ENCODE measurements at places on chromosomes 11 and 22.

DNA sequence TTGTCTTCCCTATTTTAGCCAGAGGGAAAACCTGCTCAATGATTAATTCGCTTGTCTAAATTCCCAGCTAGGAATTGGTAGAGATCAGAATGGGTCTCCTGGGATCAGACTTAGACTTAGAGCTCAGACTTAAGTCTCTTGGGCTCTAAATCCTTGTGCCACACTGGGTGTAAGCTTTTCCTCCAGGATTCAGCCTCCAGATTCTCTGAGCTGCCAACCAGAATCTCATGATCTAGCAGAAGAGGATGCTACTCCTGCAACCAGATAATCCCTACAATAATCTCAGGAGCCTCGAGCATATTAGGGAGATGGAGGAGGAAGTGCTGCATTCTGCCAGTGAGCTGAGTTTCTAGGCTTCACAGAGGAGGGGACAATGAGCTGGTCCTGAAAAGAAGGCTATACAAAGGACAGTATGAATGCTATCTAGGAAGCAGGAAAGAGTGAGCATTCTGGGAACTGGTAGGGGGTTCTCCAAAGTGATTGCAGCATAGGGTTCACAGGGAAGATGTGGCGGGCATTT, 211.6 kb upstream of the SESN3 start:
- no peak for DNase-seq

DNA sequence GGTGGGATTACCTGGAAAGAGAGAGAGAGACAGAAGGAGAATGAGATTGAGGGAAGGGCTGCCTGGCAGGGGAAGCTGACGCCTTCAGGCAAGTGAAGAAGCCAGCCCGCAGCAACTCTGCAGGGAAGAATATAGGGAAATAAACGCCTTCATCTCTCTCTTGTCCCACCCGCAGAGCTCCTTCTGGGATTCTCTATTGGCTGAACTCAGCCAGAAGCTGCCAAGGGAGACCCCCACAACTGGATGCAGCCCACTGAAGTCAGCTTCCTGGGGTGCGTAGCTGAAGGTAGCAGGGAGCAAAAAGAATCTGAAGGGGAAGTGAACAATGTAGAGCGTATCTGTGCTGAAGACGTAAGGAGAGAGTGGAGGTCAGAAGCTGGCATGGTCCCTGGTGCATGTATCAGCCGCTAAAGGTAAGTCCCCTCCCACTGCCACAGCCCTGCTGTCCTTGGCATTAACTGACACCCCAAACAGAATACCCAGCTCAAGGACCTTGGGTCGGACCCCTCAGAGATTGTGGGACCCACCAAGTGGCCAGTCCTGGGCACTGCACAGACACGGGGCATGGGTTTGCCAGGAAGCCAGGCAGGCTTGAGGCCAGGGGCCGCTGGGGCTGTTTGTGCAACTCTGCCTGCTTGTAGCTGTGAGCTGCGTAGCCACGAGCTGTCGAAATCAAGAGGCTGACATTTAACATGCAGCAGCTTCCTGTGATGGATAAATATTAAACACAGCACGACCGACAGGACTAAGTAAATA, 469.9 kb downstream of the MN1 start:
- DNase-seq: peak; percentile 44

DNA sequence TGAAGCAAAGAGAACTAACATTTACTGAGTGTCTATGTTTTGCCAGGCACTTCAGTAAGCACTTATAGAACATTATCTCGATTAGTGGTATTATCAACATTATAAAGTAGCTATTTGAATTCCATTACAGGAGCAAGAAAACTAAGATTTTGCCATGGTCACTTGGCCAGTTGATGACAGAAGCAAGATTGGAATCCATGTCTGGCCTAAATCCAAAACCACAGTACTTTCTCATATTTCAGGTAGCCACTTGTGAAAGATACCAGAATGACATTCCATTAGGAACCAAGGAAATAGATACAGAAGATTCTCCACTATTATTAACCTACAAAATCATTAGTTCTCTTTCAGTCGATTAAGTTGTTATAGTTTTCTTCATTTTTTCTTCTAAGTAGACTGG, 691.0 kb upstream of the API5 start:
- DNase-seq: no peak

- peak; percentile 35 for DNase-seq
Observed at GRCh38 chr11:14500181-14500651, 605 bp upstream of the COPB1 start.

DNA sequence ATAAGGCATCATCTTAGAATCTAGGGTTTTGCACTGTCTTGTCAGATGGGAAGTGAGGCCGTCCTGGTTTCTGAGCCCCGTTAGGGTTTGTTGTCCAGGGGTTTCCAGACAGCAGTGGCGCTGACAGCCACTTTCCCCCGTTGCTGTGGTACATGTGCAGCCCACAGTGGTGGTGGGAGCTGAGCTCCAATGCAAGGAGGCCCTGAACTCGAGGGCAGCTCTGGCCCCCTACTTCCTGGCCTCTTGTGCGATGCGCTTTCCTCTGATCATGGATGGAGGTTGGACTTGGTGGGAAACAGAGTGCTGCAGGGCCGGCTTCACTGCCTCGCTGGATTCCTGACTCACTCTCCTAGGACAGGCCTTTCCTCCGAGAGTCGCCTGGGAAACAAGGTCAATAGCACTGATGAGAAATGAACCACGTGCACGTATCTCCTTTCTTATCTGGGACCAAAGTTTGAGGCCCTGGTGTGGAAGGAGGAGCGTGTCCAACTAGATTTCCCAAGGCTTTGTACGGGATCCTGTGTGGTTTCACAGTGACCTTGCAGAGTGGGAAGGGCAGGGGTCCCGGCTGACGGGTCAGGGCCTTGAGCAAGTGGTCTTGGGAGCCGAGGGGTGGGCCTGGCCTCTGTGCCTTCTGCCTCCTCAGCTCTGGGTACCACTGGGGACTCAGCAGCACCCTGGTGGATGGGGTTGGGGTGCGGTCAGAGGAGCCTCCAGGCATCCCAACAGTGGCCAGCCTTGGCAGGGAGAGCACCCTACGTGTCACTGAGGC, 3.7 kb downstream of the PHRF1 start:
- DNase-seq: peak; percentile 50

DNA sequence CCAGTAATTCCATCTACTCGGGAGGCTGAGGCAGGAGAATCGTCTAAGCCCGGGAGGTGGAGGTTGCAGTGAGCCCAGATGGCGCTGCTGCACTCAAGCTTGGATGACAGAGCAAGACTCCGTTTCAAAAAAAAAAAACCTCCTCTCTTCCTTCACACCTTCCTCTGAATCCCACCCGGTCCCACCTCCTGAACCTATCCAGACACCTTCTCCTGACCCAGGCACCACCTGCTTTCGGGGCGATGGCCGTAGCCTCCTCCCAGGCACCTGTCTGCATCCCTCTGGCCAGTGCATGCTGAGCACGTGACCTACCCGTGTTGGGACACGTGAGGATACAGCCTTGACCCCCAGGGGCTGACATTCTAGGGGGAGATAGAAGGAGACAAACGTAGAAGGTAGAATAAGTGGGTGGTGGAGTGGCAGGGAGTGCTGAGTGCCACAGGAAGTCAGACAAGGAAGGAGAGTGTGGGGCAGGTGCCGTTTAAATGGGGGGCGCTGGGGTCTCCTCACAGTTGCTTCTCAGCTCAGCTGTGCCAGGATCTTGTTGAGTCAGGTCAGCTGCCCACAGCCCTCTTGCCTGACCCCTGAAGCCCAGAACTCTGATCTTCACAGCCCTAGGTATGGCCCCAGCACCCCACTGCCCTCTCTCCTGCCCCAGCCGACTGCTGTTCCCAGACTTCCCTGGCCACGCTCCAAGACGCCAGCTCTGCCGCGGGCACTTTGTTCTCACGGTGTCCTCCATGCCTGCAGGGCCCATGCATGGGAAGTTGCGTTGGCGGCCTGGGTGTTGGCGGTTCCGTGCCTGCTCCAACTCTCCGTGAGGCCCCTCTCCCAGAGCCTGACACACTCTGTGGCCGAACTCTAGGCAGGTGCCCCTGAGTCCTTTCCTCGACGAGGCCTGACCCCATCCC, 1.2 kb upstream of the MIOX start:
- peak; percentile 56 for DNase-seq

DNA sequence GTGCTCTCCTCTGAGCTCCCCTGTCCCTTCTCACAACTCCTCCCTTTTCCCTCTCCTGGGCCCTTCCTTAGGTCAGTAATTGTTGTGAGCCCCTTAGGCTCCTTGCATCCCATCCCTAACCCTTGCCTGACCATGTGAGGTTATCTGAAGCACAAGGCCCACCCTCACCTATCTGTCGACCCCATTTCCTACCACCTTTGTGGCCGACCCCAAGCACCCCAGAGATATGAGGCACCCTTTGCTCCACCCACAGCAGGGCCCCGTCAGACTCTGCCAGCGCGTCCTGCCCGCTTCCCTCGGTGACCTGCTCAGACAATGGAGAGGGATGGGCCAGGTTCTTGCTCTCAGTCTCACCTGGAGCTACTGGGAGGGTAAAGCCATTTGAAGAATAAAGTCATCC, 1.3 kb downstream of the GNG3 start:
- DNase-seq: peak; percentile 54

GRCh38 chr22:39349506-39349966, 255 bp upstream of the SYNGR1 start:
- DNase-seq: no peak

- DNase-seq: no peak
Observed at GRCh38 chr11:102751673-102752072, 26.9 kb upstream of the MMP8 start.

DNA sequence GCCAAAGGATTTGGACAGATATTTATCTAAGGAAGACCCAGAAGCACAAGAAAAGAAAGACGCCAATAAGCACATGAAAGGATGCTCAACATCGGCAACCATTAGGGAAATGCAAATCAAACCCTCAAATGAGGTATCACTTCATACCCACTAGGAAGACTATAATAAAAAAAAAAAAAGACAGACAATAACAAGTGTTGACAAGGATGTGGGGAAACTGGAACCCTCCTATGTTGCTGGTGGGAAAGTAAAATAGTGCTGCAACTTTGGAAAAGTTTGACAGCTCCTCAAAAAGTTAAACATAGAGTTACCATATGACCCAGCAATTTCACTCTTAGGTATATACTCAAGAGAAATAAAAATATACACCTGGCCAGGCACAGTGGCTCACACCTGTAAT, 47.0 kb downstream of the MICAL3 start:
- DNase-seq: no peak
